ENCODE measurements at places on chromosomes 16 and 17. TPM values are rescaled to one million over a fixed set of nuclear protein-coding genes. Genes with fewer than 3 reads are reported as not detected.

DNA sequence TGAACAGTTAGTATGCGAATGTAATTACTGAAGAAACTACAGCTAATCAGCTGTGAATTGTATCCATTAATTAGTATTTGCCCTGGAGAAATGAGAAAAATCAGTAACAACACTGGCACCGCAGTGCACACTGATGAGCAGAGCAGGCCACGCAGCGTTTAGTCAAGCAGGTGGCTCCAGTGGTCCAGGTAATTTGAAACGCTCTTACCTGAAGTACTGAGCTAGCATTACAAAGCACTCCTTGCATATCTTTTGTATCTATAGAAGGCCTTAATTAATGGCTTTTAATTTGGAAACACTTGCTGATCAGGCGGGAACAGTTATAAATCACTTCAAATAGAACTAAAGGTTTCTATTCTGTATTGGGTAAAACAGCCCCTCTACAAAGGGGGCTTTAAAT is 76.4 kb downstream of the TOX3 start:
- DNase-seq, result no peak

DNA sequence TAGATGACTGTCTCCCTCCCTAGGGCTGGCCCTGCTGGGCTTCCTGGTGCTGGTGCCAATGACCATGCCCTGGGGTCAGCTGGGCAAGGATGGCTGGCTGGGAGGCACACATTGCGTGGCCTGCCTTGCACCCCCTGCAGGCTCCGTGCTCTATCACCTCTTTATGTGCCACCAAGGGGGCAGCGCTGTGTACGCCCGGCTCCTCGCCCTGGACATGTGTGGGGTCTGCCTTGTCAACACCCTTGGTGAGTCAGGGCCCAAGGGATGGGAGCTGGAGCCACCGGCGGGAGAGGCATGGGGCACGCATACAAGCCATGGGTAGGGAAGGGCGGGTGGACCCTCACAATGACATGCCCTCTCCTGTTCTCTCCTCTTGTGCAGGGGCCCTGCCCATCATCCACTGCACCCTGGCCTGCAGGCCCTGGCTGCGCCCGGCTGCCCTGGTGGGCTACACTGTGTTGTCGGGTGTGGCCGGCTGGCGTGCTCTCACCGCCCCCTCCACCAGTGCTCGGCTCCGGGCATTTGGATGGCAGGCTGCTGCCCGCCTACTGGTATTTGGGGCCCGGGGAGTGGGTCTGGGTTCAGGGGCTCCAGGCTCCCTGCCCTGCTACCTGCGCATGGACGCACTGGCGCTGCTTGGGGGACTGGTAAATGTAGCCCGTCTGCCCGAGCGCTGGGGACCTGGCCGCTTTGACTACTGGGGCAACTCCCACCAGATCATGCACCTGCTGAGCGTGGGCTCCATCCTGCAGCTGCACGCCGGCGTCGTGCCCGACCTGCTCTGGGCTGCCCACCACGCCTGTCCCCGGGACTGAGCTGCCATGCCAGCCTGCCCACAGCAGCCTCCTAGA is 2.2 kb downstream of the PAQR4 start:
- DNase-seq, result no peak

DPEP3 gene
- total RNA-seq, result not detected

DNA sequence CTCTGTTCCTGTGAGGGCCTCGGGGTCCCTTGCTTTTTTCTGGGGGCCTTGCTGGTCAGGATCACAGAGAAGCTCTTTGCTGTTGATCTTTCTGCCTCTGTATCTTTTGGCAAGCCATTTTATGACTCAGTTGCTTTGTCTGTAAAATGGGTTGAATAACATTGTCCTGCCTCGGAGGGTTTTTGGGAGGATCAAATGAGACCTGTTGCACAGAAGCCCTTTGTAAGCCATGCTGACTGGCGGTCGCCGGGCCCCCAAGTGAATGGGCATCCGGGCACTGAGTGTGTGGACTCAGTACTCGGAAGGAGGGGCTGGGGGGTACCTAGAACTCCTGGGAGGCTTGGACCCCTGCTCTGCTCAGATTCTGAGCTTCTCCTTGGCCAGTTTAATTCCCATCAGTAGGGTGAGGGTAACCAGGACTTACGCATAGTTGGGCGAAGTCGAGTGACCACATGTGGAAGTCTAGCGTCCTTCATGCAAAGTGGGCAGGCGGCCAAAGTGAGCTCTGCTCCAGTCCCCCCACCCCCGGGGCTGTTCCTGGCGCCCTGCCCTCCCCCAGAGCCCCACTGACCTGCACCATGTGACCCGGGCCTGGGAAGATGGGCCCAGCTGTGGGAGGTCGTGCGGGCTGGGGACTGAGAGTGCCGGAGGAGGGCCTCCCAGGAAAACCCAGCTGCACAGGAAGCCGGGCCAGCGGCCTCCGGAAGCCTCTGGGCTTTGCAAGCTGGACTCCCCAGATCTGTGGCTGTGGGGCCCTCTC is 284.0 kb downstream of the SEC14L1 start:
- peak; percentile 72 for DNase-seq

- DNase-seq, result no peak
Measured at GRCh38 chr16:48374255-48374654, 11.0 kb downstream of the SIAH1 start.

- peak; percentile 98 for DNase-seq
Measured at GRCh38 chr16:2752035-2752849, at the start of gene SRRM2. Gene SRRM2 (plus strand): TSS chr16:2752638. CDS start chr16:2756365, 3,727 bp downstream.

CCDC200 gene
- total RNA-seq, result not detected

GRCh38 chr16:59330019-59330670 is 596.0 kb upstream of the GOT2 start:
- DNase-seq, result no peak

- DNase-seq, result no peak
Measured at GRCh38 chr17:69815406-69815805, 259.6 kb upstream of the KCNJ16 start.

G6PC1 gene
- not detected for total RNA-seq

DUS2 gene
- total RNA-seq, result 21.7 TPM

- peak; percentile 71 for DNase-seq
Measured at GRCh38 chr17:77451245-77451893, 310.6 kb downstream of the SEC14L1 start.

LUC7L gene
- 94.7 TPM for total RNA-seq

CES1 gene
- not detected for total RNA-seq

ATP2A1 gene
- total RNA-seq, result 2.5 TPM

TMEM106A gene
- 11.5 TPM for total RNA-seq

- peak; percentile 44 for DNase-seq
Measured at GRCh38 chr17:77887464-77888241, 70.8 kb upstream of the TNRC6C start.

- DNase-seq, result peak; percentile 82
Measured at GRCh38 chr16:3945751-3946603, 65.5 kb upstream of the CREBBP start.

DNA sequence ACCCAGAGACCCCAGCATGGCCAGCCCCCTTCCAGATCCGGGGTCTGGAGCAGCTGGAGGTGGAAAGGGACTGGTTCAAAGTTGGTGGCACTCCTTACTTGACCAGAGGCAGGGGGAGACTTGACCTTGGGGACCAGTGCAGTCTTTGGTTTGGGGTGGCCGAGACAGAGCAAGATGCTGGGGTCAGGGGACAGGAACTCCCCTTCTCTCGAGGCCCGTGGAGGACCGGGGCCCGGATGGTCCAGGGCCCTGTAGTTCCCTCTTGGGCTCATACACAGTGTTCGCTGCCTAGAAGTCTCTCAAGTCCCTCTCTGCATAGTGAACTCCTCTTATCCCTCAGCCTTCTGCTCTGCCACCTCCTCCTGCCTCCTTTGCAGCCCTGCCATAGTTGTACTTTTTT is 601 bp upstream of the PRSS33 start:
- no peak for DNase-seq

UNC45B gene
- total RNA-seq, result not detected

DNA sequence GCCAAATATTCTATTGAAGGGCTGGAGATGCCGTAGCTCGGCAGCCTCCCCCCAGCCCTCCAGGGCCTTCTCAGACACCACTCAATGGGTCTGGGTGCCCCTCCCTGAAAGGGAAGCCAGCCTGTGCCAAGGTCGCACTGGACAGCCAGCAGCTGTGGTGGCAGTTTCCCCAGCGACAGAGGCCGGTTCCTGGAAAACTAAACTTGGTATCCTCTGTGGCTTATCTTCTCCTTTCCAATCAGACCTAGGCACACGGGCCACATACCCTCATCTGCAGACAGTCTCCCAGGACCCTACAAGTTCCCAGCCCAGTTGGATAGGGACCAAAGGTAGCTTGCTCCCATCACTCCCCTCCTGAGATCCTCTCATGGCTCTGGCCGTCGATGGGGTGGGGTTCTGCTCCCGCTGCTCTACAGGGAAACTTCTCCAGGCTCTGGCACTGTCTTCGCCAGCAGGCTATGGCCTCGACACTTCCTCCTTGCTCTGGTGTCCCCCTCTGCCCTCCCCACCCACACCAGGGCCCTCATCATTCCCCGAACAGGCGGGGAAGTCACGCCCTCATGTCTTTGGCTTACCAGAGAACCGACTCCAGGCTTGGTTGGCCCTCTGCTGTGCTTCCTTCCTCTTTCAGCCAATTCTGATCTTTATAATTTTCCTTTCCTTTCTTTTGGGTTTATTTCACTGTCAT is 18.3 kb upstream of the IL21R start:
- no peak for DNase-seq

DNA sequence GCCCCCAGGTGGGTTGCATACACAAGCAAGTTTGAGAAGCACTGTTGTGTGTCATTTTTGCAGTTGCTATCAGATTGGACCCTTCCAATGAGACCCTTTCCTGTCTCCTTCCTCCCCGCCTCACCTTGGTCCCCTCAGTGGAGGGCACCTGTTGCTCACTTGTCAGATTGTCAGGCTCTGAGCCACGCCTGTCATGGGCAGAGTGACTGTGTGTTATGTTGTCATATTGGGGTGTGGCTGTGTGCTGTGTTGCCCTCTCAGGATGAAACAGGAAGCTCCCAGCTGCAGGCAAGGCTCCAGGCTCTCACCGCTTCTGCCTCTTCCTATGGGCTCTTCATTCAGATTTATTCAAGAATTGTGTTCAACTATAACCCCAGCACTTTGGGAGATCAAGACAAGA is 302.9 kb downstream of the CPPED1 start:
- no peak for DNase-seq

DNA sequence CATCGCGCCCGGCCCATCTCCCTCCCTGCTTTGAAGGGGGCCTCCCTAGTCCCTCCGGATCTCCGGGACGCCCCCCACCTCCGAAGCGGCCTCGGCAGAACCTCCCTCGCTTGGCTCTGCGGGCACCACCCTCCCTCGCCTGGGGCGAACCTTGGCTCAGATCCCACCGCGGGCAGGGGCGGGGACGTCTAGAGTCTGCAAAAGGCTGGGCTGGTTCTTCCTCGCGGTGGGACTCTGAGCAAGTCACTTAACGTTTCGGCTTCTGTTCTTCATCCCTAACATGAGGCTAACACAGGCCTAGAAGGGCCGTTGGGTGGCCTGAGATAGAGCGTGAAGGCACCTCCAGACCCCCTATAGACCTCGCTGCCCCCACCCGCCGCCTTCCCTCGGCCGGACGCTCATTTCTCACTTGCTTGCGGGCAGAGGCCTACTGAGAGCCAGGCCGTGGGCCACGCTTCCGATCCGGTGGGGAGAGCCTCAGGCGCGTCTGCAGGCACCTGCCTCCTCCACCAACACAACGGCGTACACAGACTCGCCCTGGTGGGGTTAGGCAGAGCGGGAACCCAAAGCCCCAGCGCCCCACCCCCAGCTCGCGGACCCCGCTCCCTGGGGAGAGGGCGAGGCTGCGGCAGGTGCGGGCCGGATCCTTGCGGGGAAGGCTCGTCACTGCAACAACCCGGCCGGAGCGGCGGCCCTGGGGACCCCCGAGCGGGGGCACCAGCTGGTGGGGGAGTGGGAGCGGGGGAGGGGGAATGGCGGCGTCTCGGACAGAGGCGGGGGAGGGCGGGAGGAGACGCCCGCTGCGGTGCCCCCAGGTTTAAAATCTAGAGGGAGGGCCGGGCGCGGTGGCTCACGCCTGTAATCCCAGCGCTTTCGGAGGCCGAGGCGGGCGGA is 5.4 kb downstream of the MYO1C start:
- peak; percentile 76 for DNase-seq

GRCh38 chr17:73069164-73069770 is 23.2 kb downstream of the SLC39A11 start:
- DNase-seq, result no peak

OR3A1 gene
- not detected for total RNA-seq

AHSP gene
- not detected for total RNA-seq

GRCh38 chr17:75873587-75874322 is 4.6 kb downstream of the TRIM47 start:
- DNase-seq, result no peak

GRCh38 chr17:47239967-47240651 is 13.5 kb upstream of the ITGB3 start:
- peak; percentile 99 for DNase-seq

KRT39 gene
- not detected for total RNA-seq

DNASE1L2 gene
- total RNA-seq, result 1.0 TPM

- DNase-seq, result no peak
Measured at GRCh38 chr16:57043248-57043647, 49.1 kb upstream of the CPNE2 start.

DNA sequence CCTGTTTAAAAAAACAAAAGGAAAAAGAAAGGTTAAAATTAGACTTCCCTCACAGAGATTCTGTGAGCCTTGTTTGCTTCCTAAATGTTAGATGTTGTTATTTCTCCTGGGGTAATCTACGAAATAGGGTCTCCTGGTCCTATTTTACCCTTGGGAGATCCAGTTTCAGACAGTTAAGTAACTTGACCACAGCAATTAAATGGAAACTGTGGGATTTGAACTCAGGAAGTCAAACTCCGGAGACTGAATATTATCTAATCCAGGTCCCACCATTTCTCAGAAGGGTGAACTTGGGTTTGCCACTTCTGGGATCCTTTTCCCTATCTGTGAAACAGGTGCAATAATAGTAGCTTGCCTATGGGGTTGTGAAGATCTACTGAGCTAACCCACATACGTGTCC is 6.4 kb upstream of the TMC5 start:
- no peak for DNase-seq

MT4 gene
- total RNA-seq, result not detected

All from endothelial cell of umbilical vein (primary cell).